Ureter (tissue), 1 donor: ENCODE measurements at places on chromosomes 12 and 14.

DNA sequence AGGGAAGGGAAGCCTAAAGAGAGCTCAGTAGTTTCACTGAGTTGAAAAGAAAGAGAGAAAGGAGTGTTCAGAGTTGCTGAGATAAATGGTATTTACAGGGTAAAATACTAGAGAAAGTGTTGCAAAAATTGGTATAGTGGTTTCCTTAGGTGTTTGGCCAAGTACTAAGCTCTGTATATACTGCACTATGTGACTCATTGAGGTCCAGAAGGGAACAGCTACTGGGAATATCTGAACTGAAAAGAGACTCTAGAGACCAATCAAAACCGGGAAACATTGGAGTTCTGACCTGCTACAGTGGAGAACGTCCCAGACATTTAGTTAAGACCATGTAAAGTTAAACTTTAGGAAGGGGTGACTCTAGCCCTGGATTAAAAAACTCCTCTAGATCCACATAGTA is 42.7 kb upstream of the ALX1 start:
- no peak for DNase-seq

DNA sequence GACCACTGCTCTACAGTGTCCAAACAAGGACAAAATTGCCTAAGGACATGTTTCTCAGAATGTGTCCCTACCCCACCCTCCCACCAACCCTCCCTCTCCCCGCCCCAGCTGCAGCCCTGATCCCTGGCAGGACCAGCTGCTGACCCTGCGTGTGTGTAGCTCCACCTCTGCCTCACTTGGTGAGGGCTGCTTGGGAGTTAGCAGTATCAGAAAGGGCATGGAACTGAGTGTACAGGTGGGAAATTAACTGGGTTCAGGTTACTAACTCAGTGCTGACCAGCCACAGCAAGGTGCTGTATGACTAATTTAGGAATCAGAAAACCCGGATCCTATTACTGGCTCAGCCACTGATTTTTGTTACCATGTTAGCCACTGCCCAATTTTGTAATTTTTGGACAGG is 11.3 kb upstream of the PLEKHD1 start:
- no peak for DNase-seq

DNA sequence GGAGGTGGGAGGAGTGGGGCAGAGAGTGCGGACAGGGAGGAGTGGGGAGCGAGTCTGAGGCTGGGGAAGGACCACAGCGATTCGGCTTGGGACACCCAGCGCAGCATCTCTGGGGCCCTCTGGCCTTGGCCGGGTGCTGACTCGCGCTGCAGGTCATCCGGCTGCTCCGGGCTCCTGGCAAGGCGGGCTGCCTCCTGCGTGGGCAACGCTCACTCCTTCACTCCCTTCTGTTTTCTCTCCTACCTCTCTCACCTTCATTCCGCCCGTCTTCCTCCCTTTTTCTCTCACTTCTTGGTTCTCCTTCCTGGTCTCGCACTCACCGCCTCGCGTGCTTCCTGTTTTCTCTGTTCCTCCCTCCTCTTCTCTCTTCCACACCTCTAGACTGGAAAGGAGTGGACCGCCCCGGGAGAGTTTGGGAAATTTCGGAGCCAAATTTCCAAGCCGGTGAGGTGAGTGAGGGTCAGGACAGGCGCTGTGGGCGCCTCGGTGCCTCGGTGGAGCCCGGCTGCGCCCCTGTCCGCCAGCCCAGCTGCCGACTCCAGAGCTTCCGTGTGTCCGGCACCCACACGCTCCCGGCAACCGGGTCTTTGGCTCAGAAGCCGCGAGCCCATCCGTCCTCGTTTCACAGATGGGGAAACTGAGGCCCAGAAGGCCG is 86.7 kb downstream of the B4GALNT3 start:
- no peak for DNase-seq

DNA sequence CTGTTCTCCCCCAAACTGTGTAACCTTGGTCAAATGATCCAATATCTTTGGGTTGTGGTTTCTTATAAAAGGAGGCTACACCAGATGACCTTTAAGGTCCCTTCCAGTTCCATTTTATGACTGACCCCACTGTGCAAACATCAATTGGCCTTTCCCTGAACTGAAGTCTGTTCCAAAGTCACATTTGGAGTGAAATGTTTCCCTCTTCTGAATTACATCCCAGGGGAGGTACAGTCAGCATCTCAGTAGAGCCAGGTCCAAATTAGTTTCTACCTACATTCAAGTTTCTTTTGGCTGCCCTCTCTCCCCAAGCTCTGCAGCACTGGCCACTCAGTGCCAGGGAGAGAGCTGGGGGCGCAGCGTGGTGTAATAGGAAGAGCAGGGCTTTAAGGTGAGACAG is 34.4 kb downstream of the LIMA1 start:
- no peak for DNase-seq

DNA sequence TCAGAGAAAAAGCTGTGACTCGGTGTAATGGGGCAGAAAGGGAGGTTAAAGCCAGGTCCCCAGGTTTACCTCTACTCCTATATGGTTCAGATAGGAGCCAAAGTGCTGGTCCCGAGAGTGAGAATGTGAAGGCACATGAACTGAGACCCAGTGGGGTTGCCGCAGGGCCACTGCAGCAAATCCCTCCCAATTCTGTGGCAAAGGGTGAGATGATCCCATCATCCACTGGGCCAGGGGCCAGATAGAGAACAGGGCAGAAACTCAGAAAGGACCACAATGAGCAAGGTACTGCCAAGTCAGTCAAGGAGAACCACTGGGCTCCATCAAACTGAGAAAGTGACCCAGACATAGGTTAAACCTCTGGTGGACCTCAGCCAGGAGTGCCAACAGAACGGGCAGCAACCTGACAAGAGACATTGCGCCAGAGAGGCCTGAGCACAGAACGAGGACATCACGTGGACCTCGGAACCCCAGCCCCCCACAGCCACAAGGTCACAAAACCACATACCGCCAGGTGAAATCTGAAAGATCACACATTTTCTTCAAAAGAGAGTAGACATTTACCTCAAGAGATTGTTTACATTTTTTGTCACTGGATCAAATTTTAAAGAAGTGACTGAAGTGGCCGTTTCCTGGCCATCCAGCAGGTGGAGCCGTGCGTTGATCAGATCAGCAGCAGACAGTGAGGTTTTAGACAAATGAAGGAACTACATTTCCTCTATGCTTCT is 20.5 kb upstream of the ITPR2 start:
- peak; percentile 62 for DNase-seq

GRCh38 chr14:53953002-53953827 is 3.4 kb downstream of the BMP4 start:
- DNase-seq: peak; percentile 87

DNA sequence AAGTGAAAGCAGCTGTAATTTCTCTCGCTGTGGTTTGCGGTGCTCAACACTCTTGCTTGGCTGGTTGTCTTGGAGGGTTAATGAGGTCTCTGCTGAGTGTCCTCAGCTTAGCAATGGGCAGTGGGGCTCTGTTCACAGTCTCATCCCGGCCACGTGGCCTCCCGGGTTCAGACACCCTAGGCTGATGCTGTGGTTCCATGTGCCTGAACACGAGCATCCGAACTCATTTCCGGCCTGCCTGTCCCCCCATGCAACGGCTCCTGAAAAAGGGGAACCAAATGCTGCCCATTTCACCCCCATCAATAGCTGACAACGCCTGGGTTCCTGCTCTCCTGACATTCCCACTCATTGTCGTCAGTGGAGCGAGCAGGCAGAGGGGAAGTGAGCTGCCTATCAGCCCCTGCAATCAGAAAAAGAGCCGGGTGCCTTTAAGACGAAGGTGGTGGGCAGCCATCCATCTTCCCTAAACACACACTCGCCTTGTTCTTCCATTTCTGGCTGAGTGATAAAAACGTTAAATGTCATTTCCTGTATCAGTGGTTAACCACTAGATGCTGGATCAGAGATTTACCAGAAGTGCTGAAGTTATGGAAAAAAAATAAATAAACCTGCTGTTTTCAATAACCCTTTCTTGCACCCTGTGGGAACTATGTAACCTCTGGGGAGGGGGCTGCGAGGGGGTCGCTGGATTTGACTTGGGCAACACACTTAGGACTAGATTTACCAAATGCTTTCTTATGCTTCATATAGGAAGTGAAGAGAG is 60.3 kb upstream of the BCL2L14 start:
- DNase-seq: peak; percentile 53

GRCh38 chr12:109946505-109946904 is 46.4 kb downstream of the TCHP start:
- DNase-seq: no peak

DNA sequence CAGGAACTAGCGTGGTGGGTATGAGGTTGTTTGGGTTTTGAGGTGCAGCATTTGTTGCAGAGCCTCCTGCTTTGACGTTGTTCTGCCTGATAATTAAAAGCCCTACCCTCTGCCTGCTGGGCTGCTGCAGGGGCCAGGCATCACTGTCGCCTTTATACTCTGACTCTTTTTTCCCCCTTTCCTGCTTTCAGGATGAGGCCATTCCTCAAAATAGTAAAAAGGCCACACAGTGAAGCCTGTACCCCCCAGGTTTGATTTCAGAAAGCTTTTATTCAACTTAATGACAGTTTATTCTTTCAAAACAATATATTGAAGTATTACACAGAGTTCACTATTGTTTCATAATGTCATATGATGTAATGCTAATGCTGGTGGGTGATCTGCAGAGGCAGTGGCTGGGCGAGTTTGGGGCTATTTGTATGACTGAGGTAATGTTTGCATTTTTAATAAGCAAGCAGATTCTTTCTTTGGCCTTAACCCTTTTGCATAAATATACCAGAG is 9.1 kb downstream of the BORCS5 start:
- DNase-seq: no peak

- DNase-seq: no peak
Measured at GRCh38 chr12:88594780-88595179, 14.5 kb upstream of the KITLG start.

DNA sequence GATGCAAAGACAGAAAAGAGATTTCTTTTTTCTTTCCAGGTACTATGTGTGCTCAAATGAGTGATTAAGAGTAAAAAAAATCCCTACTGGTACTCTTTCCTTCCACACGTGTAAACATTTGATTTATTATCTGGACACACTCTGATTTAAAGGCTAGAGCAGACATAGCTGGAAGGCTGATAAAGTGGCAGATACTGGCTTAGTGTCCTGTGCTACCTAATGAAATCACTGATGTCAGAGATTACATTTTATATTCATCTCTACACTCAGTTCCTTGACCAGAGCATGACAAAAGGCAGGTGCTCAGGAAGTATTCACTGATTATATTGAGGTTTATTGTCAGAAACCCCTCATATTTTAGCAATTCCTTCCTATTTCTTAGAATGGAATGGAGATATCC is 136.6 kb upstream of the SLC38A2 start:
- DNase-seq: no peak

DNA sequence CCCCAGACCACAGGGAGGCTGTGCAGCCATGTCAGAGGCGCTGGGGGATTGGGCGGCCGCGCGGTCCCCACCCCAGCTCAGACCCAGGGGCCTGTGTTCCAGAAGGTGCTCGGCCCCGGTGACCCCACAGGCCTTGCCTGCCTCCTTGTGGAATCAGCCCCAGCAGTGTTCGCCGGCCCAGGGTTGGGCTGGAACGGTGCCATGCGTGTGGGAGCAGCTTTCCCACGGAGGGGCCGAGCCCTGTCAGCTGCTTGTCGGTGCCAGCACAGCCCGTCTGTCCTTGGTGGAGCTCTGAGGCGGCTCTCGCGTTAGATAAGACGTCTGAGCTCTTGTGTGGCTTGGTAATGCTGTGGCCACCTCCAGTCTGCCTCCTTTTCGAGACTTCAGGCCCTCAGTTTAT is 8.5 kb downstream of the ZFYVE21 start:
- no peak for DNase-seq

DNA sequence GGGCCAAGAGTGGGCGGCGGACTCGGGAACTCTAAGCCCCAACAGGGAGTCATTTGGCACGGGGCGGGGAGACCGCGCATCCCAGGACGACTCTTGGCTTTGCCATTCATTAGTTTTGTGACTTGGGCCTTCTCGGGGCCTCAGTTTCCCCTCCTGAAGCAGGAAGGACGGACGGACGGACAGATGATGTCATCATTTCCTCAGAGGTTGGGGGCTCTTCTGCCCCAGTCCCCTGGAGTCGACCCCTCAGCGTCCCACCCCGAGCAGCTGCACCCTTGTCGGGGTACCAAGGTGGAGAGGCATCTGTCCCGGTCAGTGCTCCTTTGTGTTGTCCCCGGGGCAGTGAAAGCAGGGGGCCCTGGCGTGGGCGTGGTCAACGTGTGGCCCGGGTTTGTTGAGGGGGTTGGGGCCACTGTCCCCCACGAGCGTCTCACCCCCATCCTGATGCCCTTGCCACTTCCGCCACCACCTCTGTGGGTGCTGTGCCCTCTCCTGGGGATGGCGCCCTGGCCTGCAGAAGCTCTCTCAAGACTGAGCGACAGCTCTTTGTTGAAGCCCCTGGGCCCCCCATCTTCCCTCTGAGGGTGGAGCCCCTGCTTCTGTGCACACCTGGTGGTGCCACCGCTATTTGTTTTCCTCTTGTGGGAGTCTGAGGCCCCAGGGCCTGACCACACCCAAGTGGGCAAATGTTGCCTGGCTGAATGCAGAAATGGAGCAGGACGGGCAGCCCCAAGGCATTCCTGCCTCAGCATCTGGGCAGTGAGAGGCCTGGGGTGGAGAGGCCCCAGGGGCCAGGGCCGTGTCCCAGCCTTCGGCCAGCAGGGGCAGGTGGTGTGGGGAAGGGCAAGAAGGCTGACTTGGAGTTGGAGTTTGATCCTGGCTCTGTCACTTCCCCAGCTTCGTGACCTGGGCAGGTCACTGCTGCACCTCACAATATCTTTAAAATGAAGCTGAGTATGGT is 896 bp downstream of the HHIPL1 start:
- DNase-seq: no peak

- DNase-seq: no peak
Measured at GRCh38 chr12:119468296-119468695, 125.3 kb upstream of the TMEM233 start.

GRCh38 chr12:93846936-93847516 is 169.9 kb downstream of the CRADD start:
- no peak for DNase-seq

GRCh38 chr14:34450542-34450915 is 11.5 kb downstream of the SPTSSA start:
- no peak for DNase-seq

- DNase-seq: no peak
Measured at GRCh38 chr12:106078358-106079010, 60.3 kb downstream of the NUAK1 start.

DNA sequence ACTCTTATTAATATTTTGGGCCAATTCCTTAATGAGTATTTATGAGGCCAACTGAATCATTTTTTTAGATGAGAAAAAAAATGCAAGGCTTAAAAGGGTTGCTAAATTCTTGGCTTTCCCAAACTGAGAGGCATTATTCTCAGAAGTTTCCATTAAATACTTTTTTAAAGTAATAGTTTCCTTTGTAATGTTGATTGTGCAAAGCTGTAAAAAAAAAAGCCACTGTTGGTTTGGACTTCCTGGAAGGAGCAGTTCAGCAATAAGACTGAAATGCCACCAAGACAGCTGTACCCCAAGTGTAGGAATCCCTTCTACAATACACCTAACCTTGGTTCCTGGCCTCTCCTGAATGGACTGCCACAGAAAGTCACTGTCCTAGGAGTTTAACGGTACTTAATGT is 231.3 kb downstream of the MON2 start:
- DNase-seq: no peak
